ENCODE measurements at places on chromosomes 7 and 10.

GRCh38 chr7:47233996-47234395 lies 347.9 kb downstream of the TNS3 start:
- no peaks in the 10 kb centered on the region for H3K36me3 ChIP-seq
- no peaks in the 10 kb centered on the region for H3K4me1 ChIP-seq
- DNase-seq = no peak
- no peaks in the 10 kb centered on the region for H3K27me3 ChIP-seq

- no peaks in the 10 kb centered on the region for H3K36me3 ChIP-seq
- DNase-seq = no peak
- no peak overlapping the region for H3K27ac ChIP-seq
- no peak overlapping the region for H3K4me3 ChIP-seq
Observed at GRCh38 chr7:36264123-36264801, 111.2 kb downstream of the EEPD1 start.

DNA sequence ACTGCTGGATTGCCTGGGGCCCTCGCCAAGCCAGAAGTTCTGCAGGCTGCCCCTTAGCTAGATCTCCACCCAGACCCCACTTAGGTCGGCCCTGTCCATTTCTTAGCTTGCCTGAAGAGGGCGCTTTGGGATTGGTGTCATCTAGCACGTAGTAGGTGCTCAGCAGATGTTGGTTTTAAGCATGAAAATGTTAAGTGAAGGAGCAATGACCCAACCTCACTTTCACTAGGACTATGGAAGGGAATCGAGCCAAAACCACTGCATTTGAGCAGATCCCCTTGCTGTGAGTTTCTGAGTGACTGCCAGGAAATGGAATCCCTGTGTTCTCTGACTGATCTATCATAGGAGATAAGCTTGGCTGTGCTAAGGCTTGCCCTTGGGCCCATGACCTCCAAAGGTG lies 131.7 kb upstream of the EEPD1 start:
- no peak overlapping the region for H3K4me3 ChIP-seq
- H3K36me3 ChIP-seq = no peaks in the 10 kb centered on the region
- DNase-seq = peak; percentile 35
- no peaks in the 10 kb centered on the region for H3K4me1 ChIP-seq
- H3K27ac ChIP-seq = no peak overlapping the region

DNA sequence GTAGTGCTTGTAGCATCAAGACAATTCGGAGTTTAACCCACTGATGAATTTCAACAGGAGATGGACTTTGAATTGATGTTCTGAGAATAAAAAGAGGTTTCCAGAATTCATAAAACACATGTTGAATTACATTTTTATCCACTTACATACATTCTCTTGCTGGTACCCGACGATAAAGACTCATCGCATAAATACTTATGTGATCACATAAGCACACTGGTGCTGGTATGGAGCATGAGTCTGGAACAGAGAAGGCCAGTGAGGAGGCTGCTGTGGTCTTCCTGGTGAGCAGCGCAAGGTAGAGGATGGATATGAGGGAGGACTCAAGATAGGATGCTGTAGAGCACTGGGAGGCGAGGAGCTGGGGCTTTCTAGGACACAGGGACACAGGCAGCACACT lies 109.0 kb downstream of the RNF216 start:
- DNase-seq = no peak
- no peaks in the 10 kb centered on the region for H3K27me3 ChIP-seq
- H3K27ac ChIP-seq = no peak overlapping the region
- no peak overlapping the region for H3K4me3 ChIP-seq
- H3K4me1 ChIP-seq = no peaks in the 10 kb centered on the region

DNA sequence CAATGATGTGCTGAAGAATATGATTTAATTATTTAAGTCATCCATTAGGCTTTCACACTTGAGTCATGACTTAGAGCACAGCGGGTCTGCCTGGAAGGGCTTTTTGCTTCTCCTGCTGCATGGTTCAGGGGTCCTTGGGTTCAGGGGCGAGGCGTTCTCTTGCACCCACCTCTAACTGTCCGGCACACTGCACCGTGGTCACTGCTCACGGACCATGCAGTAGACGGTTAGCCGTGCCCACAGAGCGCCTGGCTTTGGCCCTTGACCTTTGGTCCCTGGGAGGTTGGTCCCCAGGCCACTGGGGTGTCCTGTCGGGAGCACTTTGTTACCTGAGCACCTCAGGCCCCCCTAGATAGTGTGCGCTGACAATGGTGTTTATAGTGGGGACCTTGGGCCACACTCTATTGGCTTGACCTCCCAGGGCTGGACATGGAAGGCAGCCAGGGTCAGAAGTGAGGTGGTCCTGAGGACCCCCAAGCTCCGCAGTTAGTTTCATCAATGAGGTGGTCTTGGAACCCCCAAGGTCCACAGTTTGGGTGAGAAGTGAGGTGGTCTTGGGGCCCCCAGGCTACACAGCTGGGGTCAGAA lies 110.6 kb downstream of the ACTR3B start:
- H3K27ac ChIP-seq = no peak overlapping the region
- DNase-seq = no peak
- H3K27me3 ChIP-seq = no peaks in the 10 kb centered on the region
- H3K4me3 ChIP-seq = no peak overlapping the region
